ENCODE measurements at places on chromosomes 12 and 14. TPM values are rescaled to one million over a fixed set of nuclear protein-coding genes. Genes with fewer than 3 reads are reported as not detected.

GALNT4 gene
- 5.8 TPM for total RNA-seq

NANOG gene
- total RNA-seq: not detected

ATG101 gene
- 30.7 TPM for total RNA-seq

RPGRIP1 gene
- 0.69 TPM for total RNA-seq

HHIPL1 gene
- 6.9 TPM for total RNA-seq

VRTN gene
- not detected for total RNA-seq

C12orf50 gene
- 0.23 TPM for total RNA-seq

ACTR6 gene
- total RNA-seq: 44.5 TPM

TMEM229B gene
- 35.1 TPM for total RNA-seq

NAB2 gene
- 16.6 TPM for total RNA-seq

C14orf132 gene
- total RNA-seq: 118 TPM

DCP1B gene
- 9.7 TPM for total RNA-seq

ANO2 gene
- 24.9 TPM for total RNA-seq

FOXN4 gene
- total RNA-seq: 0.23 TPM

SOAT2 gene
- not detected for total RNA-seq

KRT1 gene
- total RNA-seq: 0.46 TPM

TSHR gene
- 0.92 TPM for total RNA-seq

C12orf54 gene
- total RNA-seq: not detected

RASSF9 gene
- total RNA-seq: 7.2 TPM

TAS2R42 gene
- total RNA-seq: not detected

ITGA7 gene
- 14.5 TPM for total RNA-seq

ADCY4 gene
- total RNA-seq: 3.2 TPM

Data from diencephalon (tissue), 1 donor.